ENCODE measurements at places on chromosomes 6 and 20. TPM values are rescaled to one million over a fixed set of nuclear protein-coding genes. Genes with fewer than 3 reads are reported as not detected.

The CEP162 gene
- 15.8 TPM for polyA plus RNA-seq

GRCh38 chr6:4113649-4114048, 21.7 kb downstream of the ECI2 start:
- no peak for DNase-seq

- DNase-seq = no peak
These were observed 227.5 kb downstream of the KCNQ5 start for GRCh38 chr6:72849346-72849745.

- no peak for DNase-seq
These were observed 45.9 kb downstream of the ZNF217 start for GRCh38 chr20:53547664-53548239.

- DNase-seq = no peak
These were observed 90.9 kb downstream of the FOXO3 start for GRCh38 chr6:108651340-108652227.

- DNase-seq = no peak
These were observed 89.8 kb upstream of the MAP3K7 start for GRCh38 chr6:90676516-90677300.

The CDH4 gene
- polyA plus RNA-seq = 4.0 TPM

GRCh38 chr6:41720262-41720620, 15.2 kb downstream of the TFEB start:
- DNase-seq = no peak

DNA sequence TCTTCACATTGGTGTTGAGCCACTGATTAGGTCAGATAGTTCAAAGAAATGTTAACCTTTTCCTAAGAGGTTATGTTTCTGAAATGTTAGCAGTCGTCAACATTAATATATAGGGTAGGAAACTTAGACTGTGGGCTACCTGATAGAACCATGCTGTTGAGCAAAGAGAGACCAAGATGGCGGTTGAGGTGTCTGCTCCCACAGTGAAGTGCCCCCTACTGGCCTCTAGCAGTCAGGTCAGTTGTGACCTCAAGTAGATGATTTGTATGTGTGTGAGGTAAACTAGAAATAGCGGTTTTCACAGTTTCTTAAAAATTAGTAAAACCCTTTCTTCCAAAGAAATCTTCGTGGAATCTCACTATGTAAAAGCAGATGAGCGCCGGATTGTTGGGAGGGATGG, 40.3 kb downstream of the MTHFD1L start:
- no peak for DNase-seq

DNA sequence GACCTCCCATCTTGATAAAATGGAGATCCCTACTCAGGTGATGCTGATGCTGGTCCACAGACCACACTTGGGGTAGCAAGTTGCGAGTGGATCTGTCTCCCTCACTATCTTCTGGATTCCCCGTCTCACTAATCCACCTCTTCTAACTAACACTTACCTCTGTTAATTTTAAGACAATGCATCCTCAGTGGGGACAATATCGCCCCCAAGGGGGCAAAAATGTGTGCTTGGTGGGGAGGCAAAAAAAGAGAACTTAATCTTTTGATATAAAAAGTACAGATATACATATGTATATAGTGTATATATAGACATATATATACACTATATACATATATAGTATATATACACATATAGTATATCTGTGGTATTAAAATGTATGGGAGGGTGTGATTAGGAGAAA, 4.3 kb downstream of the LRFN2 start:
- DNase-seq = no peak

DNA sequence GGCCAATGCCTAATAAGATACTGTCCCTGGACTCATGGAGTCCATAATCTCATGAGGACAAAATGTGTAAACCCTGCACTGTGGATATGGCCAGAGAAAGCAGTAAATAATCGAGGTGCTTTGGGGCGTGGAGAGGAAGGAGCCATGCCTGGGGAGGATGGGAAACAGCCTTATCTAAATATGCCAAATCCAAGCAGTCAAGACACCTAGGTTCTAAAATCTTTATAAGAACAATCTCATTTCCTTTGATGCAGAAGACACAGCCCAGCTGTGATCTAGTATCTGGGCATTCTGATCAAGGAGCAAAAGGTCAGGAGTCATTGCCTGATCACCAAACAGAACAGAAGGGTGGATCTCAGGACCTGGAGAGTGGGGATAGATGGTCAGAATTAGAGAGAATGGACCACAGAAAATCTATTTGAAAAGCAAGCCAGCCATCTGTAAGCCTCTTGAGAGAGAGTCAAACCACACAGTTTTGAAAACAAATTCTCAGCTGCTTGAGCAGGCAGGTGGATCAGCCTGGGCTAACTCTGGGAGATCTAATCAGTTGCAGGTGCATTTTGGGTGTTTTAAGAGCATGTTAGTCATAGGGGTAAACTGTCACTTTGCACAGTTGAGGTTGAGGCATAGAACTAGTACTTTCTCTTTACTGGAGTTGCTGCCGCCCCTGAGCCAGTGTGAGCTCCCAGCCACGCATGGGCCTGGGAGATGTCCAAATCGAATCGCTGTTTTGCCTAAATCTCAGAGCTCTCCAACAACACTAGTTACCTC, 130.8 kb upstream of the TNFAIP3 start:
- DNase-seq = no peak

The TMEM244 gene
- not detected for polyA plus RNA-seq

The PLN gene
- polyA plus RNA-seq = 2.3 TPM

DNA sequence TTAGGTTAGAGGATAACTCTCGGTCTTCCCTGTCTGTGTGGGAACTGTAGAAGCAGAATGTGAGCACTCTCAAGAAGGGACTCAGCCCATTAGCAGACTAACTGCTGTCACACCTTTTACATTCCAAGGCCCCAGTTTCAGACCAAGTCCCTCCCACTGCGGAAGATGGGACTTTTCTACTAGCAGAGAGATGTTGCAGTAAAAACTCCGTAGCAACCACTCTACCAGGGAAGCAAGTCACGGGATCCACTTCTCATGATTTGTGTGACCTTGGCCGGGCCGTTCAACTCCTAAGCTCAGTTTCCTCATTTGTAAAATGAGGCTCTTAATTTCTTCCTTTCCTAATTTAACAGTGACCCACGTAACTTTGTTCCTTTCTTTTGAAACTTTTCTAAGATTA, 77.1 kb upstream of the SLC4A11 start:
- no peak for DNase-seq

The CST2 gene
- 0.82 TPM for polyA plus RNA-seq

GRCh38 chr20:2922957-2923356, 49.7 kb downstream of the PTPRA start:
- DNase-seq = no peak

DNA sequence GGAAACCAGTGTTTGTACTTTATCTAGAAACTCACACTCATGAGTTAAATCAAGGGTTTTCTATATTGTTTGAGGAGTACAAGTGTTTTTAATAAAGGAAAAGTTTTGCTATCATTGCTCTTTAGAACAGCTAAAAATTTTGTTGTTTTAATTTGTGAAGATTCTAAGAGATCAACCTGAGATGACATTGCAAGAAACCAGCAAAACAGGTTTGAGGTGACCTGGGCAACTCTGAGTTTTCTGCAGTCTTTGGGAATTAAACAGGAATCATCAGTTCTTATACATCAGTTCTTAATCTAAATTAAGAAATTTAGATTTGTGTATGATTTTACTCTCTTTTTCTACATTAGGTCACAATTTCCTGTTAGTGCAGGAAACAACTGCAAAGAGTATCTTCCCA, 114.5 kb downstream of the JAG1 start:
- DNase-seq = no peak

DNA sequence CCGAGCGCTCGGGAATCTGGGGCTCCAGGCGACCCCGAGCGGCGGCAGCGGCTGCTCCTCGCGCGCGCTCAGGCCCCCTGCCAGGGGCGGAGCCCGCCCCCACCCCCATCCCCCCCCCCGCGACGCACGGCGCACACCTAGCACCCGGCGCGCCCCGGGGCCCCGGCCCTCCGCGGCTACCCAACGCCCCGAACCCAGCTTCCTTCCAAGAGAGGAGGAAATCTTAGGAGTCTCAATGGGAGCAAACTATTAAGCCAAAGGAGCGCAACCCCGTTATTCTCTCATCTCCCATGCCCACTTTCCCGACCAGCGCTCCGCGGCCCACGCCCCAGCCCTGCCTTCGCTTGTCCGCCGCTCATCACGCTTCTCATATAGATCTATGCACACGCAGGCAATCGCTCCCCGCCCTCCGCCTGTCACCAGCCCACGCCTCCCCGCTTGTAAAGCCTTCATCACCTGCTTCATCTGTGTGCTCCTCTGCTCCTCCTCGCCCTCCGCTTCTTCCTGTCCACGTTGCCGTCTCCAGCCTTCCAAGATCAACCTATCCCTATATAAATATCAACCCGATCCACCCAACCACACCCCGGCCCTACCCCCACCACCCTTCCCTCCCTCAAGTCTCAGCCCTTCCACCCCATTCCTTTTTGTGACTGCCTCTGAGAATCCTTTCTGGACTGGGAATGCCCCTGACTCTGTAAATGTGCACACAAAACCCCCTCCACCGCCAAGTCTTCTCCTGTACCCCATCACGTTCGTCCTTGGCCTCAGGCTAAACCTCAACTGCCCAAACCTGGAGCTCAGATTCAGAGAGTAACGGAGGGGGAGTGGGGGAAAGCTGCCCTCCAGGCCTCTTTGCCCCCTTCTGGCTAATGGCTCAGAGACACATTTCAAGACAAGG, at the start of gene DLK2:
DLK2 (minus strand) TSS at position 18 of the 898 bp plus-strand sequence. CDS start 723 bp downstream, outside the sequence.
- peak; percentile 6 for DNase-seq

- peak; percentile 90 for DNase-seq
These were observed 659 bp downstream of the MCUR1 start for GRCh38 chr6:13813621-13814175.

DNA sequence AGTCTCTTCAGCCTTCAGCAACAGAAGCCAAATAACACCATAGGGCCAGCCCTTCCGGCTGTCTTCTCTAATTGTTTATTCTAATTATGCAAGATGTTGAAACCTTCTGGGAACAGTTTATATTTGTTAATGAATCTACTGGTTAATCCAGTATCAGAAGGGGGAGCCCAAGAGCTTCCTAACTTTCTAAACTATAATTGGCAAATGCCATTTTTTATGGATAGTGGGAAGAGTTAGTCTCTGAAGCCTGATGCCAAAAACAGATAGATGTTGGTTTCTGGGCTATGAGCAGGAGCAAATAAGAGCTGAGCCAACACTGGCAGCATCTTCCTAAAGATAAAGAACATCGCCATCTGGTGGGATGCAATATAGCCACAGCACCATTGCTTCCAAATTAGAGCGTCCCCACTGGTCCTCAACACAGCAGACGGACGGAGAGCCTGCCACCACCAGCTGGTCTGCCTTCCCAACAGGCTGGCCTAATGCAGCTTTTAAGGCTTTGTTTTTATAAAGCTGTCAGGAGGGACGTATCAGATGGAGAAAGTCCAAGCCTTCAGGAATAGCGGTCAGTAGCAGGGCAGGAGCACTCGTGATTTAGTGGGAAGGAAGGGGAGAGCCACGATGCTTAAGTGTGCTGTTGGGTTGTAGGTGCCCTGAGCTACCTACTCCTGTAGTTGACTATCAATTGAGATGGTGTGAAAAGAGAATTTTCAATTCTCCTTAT, 118.8 kb downstream of the RALGAPA2 start:
- no peak for DNase-seq
